ENCODE measurements at places on chromosomes 3 and 15.

GRCh38 chr3:13324835-13325501, 95.2 kb downstream of the NUP210 start:
- no peak for DNase-seq

- no peak for DNase-seq
Observed at GRCh38 chr3:98596541-98597500, 3.4 kb upstream of the CPOX start.

DNA sequence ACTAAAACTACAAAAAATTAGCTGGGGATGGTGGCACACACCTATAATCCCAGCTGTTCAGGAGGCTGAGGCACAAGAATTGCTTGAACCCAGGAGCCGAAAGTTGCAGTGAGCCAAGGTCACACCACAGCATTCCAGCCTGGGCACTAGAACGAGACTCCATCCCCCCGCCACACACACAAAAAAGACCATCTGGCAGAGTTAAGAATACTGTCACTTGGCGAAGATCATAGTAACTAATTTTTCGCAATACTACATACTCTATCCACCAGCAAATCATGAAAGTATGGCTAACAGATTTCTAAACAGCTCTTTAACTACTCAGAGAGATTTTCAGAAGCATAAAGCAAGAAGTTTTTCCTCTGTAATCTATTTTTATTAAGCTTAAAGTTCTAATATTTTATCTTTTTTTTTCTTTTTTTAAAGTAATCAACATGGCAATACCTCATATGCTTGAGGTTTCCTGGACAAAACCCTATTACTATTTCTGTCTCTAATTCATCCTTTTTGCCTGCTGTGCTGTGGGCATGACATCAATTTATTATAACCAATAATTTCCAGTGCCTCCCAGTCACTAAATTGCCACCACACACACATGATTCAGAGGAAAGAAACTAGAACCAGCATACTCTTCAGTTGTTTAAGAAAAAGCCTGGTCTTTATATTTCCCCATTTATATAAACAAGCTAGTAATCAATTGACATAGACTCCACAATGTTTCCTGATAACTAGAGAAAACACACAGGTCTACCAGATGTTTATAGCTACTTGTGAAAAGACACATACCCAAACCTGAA, 46.9 kb downstream of the CHSY1 start:
- no peak for DNase-seq

GRCh38 chr3:27290760-27291159, 78.4 kb downstream of the NEK10 start:
- DNase-seq: no peak

- DNase-seq: peak; percentile 28
Observed at GRCh38 chr3:98726084-98726483, 37.1 kb upstream of the ST3GAL6 start.
